Kidney capillary endothelial cell (primary cell): ENCODE measurements at places on chromosomes 12 and 14.

GRCh38 chr12:124795081-124795948 is 68.3 kb downstream of the SCARB1 start:
- DNase-seq = no peak

DNA sequence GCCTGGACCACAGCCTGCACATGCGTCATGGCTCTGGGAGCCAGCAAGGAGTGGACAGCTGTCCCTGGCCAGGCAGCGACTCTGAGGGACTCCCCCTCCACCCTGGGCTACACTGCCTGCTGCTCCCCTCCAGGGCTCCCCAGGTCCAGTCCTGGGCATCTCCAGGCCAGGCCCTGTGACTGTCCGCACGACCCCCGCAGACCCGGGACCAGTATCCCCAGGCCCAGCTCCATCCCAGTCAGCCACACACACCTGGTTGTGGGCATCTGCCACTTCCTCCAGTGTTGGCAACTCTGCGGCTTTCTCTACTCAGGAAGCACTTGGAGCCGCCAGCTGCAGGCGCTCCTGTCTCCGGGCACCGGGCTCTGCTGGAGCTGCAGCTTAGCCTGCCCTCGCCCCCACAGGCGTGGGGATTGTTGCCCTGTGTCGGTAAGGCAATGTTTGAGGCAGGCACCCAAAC is 2.4 kb downstream of the ULK1 start:
- DNase-seq = no peak

- no peak for DNase-seq
Observed at GRCh38 chr14:72888192-72888591, 5.7 kb downstream of the DPF3 start.

- no peak for DNase-seq
Observed at GRCh38 chr14:23469906-23470403, 452 bp downstream of the NGDN start.

- DNase-seq = no peak
Observed at GRCh38 chr12:22180705-22181104, 134.7 kb downstream of the CMAS start.

GRCh38 chr14:35384455-35385041 is 20.0 kb downstream of the NFKBIA start:
- DNase-seq = peak; percentile 96

- DNase-seq = peak; percentile 82
Observed at GRCh38 chr12:108618079-108618952, 15.4 kb downstream of the SELPLG start.

GRCh38 chr12:83040991-83041390 is 354.3 kb downstream of the TMTC2 start:
- DNase-seq = no peak

- DNase-seq = no peak
Observed at GRCh38 chr14:69687606-69688298, 76.4 kb downstream of the SUSD6 start.

DNA sequence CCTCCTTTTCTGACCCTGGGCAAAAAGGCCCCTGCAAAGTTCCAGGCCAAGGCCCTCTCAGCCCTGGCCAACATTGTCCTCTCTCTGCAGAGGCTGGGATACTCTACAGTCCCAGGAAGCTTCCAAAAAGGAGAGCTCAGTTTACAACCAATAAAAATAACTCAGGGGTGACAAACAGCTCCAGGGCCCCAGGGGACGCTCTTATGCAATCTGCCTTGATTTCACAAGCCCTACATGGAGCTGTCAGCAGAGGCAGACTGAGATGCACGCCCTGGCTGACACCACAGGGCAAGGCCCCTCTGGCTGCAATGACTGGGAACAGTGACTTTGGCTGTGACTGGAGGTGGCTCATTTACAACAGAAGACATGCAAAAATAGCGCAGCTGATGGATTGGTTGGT is 129.0 kb upstream of the MED13L start:
- no peak for DNase-seq

DNA sequence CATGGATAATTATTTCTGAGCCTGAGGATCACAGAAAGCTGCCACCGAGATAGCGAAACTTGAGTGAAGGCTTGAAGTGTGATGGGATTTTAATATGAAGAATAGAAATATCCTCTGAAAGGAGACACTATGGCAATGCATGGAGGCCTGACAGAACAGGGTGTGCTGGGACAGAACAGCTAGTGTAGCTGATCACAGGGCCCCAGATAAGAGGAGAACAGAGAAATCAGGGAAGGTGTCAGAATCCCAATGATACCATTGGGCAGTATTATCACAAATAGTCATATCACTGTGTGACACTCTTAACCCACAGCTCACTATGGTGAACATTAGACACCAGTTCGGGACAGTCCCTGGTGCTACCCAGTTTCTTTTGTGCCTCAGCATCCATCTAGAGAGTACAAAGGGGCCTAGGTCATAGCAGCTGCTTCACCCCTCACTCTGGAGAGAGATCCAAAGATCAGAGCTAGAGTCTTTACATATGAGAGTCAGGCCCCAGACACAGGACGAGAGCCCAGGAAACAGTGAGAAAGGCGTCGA is 506 bp upstream of the OR10P1 start:
- DNase-seq = no peak

GRCh38 chr12:65968359-65968758 is 144.1 kb downstream of the HMGA2 start:
- no peak for DNase-seq

- DNase-seq = no peak
Observed at GRCh38 chr12:48018618-48018995, 14.3 kb upstream of the COL2A1 start.

DNA sequence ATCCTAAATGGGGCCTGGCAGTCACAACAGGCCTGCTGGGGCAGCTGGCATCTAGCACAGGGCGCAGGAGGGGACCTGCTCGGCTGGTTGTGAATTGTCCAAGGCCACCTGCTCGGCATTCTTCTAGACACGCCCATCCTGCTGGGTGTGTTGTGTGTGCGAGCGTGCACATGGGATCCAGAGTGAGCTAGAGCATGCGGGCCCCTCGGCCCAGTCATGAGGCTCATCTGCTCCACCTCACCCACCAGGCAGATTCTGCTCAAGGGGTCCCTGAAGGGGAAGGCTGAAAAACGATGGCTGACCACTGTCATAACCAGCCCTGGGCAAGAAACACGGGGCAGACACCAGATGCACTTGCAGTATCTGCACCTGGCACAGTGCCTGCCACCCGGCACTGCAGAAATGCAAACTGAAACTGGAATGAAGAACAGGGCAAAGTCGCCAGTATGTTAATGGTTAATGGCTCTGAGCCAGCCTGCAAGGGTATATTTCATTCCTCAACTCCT is 31.8 kb downstream of the MAX start:
- no peak for DNase-seq

GRCh38 chr12:11716794-11717518 is 67.5 kb downstream of the ETV6 start:
- DNase-seq = peak; percentile 71

DNA sequence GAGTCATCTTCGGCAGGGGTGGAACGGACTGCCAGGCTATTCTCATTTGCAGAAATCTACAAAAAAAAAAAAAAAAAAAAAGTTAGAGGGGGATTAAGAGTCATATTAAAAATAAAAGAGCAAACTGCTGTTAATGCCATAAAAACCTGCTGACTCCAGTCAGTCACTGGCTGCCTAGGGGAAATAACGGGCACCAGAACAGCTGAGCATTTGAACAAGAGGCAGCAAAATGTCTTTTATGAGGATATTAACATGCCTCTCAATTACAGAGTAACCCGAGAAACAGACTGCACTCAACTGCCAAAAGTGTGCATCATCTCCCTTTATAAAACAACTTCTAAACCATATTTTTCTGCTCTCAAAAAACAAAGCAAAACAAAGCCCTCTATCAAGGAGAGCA is 28.7 kb upstream of the CERS5 start:
- no peak for DNase-seq

DNA sequence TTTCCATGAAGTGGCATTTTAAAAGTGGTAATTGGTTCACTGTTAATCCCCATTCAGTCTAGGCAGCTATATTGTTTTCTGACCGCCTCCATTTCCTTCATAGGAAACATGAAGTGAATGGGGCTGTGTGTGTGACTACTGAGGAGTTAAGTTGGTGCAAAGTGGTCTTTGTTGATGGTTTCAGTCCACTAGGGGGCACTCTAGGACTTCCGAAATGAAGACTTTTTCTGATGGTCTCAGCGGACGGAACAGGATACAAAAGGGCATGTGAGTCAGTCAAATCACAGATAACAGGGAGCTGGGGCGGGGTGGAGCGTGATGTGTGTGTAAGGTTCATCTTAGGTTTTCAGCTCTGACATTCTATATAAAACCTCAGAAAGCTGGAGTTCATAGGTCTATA is 240.1 kb upstream of the OR4E1 start:
- peak; percentile 93 for DNase-seq

DNA sequence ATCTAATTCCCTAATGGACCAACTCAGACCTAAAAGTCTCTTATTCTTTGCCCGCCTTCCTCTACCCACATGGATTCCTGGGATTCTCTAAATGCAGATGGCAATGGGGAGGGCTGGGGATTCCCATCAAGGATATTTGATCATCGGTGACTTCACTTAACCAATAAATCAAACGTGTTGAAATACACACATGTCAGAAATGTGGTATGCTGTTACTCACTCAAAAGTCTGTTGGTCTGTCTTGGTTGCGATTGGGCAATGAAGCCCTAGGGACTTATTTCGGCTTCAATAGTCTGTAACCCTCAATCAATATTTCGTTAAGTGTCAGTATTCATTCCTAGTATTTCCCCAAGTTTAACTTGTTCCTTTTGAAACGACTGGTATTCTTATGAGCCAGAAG is 117.2 kb upstream of the DIO3 start:
- no peak for DNase-seq

- no peak for DNase-seq
Observed at GRCh38 chr14:73324533-73324932, 87.2 kb downstream of the PAPLN start.

DNA sequence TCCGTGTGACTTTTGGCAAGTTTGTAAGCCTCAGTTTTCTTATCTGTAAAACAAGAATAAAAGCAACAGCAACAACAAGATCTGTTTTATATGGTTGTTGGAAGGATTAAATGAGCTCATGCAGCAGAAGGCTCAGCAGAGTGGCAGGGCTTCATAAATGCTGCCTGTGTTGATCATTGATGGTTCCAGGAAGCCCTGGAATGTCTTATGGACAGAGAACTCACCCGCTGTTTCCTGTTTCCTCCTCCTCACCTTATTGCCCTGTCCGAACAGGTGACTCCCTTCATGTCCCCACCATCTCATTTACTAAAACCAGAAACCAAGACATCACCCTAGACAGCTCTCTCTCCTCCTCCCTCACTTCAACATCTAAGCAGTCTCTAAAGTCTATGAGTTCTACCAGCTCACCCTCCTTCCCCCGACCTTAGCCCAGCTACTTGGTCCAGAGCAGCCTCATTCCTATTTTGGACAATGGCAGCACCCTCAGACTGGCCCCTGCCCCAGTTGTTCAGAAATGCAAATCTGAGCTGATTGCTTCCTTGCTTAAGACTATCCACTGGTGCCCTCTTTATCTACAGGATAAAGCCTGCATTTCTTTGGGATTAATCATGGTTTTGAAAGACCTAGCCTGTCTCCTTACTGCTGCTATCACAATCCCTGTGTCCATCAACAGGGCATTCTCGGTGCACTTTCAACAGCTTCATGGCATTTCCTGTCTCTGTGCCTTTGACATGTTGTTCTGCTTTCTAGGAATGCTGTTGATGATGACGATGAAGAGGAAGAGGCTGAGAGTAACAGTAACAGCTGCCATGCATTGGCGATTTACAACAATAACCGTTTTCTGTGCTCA is 21.4 kb upstream of the GSG1 start:
- DNase-seq = peak; percentile 98

DNA sequence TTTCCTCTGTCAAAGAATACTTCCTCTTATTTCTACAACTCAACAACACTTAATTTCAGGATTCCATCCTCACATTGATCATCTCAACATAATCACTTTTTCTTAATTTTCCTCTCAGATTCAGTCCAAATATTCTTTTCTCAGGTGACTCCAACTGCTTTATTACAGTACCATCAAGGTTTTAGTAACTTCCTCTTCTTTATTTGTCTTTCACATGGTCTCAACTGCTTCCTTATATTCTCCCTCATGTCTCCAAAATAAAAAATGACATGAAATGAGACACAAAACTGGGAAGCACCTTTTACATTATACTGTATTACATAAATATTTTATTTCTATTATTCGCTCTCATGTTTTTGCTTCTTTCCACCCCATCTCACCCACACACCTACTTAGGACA is 55.5 kb downstream of the PPP2R5E start:
- no peak for DNase-seq

GRCh38 chr12:126830778-126831680 is 1435.9 kb upstream of the TMEM132C start:
- no peak for DNase-seq

- no peak for DNase-seq
Observed at GRCh38 chr14:52043690-52044089, 25.2 kb downstream of the NID2 start.

GRCh38 chr12:127125607-127126259 is 1141.2 kb upstream of the TMEM132C start:
- no peak for DNase-seq

DNA sequence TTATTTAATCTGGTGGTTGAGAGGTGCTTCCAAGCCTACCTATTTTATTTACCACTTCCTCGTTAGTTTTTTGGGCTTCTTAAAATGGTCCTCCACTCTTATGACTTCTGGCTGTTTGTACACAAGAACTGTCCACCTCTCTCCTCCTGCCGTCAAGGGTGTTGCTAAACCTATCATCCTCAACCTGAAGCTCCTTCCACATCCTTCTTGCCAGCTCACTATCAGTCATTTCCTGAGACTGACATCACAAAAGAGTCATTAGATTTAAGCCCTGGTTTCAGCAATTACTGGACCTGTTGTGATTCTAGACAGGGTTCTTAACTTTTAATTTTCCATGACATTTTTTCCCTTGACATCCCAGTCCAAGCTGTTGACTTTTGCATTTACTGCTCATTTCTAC is 91.9 kb downstream of the BICD1 start:
- DNase-seq = peak; percentile 87

DNA sequence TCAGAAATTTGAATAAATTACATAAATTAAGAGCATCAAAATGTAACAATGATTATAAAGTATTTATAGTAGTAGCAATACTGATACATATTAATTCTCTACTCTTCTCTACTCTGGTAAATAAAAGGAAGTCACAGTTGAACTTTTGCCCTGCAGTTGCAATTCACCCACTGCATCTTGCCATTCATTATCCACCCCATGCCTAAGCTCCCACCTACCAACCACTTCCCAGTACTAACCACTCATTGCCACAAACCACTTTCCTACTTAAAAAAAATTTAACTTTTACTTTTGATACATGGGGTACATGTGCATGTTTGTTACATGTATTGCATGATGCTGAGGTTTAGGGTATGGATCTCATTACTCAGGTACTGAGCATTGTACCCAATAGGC is 174.0 kb downstream of the RASSF9 start:
- no peak for DNase-seq

DNA sequence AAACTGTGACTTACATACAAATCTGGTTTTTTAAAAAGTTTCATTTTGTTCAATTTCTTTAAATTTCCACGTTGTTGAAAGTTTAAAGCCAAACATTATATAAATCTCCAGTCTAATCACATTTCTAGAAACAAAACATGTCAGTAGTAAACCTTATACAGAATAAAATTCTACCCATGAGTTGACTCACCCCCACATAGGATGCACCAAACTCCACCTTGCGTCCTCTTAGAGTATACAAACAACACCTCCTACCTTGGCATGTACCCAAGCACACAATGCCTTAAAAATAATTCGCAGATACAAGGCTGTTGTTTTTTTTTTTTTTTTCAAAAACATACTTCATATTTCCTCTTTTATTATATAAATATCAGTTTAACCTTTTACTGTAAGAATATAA is 3.3 kb downstream of the FBXL14 start:
- DNase-seq = no peak

- DNase-seq = no peak
Observed at GRCh38 chr12:113347-113746, 46.8 kb downstream of the IQSEC3 start.
